ENCODE measurements at places on chromosomes 4 and X. TPM values are rescaled to one million over a fixed set of nuclear protein-coding genes. Genes with fewer than 3 reads are reported as not detected.

The DCLK2 gene
- polyA plus RNA-seq: 12.2 TPM

The HNRNPDL gene
- polyA plus RNA-seq: 498 TPM

The TEC gene
- 10.5 TPM for polyA plus RNA-seq

The CT45A5 gene
- polyA plus RNA-seq: 49.9 TPM

The FAM9C gene
- 0.27 TPM for polyA plus RNA-seq

The HSFX4 gene
- polyA plus RNA-seq: 0.30 TPM

The GCNA gene
- 2.6 TPM for polyA plus RNA-seq

The OPRPN gene
- not detected for polyA plus RNA-seq

The BTC gene
- 5.9 TPM for polyA plus RNA-seq

The GLRA3 gene
- polyA plus RNA-seq: not detected

The CTAG2 gene
- not detected for polyA plus RNA-seq

The KCNIP4 gene
- polyA plus RNA-seq: 2.8 TPM

The NALF2 gene
- polyA plus RNA-seq: 0.09 TPM

The RTL9 gene
- 0.54 TPM for polyA plus RNA-seq

The ESX1 gene
- not detected for polyA plus RNA-seq

The PF4V1 gene
- polyA plus RNA-seq: 1.0 TPM

The CYSLTR1 gene
- 1.7 TPM for polyA plus RNA-seq

Data from left lung (tissue), 14 donors.